NCI-H1105 treated with DMSO at 0.1 percent for 48 hours (cell line): ENCODE measurements at places on chromosomes 12 and 14.

GRCh38 chr14:92323916-92324818 is 1.2 kb downstream of the SLC24A4 start:
- no peak for DNase-seq

GRCh38 chr14:99181241-99181640 is 90.8 kb downstream of the BCL11B start:
- no peak for DNase-seq

DNA sequence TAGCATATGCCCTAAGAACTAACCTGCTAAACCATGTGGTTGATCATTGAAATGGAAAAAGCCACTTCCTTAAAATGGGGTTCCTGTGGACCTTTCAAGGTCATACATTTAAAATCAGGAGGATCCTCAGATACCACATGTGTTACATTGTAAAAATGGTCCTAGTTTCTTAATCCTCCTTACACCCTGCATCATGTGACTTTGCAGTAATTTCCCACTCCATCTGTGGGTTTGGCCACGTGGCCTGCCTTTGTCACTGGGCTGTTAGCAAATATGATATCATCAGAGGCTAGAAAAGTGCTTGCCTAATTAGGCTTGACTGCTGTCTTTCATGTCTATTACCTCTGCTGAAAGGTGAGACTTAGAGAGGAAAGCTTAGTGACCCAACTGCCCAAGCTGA is 70.7 kb downstream of the CMKLR1 start:
- no peak for DNase-seq

DNA sequence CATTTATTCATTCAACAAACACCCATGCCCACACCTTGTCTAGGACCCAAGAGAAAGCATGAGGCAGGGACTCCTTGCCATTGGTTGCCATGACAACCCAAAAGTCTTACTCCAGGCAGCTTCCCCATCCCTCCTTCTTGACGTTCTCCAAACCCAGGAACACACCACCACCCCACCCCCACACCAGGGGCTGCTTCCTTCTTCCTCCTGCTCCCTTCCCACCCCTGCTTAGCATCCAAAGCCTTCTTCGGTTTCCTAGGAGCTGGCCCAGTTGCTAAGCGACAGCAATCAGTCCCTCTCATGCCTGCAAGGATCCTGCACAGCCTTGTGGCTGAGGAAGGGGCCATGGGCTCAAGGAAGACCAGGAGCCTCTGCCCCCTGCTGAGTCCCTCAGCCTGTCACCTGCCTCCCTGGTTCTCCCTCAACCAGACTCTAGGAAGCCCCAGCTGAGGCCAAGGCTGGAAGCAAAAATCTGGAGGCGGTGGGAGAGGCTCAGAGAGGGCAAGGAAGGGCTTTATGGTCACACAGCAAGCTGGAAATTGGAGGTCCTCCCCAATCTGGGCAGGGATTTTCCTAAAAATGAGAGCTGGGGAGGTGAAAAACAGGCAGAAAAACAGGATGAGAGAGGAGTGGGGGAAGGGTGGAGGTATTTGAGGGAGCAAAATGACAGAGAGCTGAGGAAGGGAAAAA is 15.4 kb downstream of the RASAL1 start:
- DNase-seq, result no peak

- DNase-seq, result peak; percentile 78
Observed at GRCh38 chr14:56659964-56660551, 80.5 kb downstream of the TMEM260 start.

DNA sequence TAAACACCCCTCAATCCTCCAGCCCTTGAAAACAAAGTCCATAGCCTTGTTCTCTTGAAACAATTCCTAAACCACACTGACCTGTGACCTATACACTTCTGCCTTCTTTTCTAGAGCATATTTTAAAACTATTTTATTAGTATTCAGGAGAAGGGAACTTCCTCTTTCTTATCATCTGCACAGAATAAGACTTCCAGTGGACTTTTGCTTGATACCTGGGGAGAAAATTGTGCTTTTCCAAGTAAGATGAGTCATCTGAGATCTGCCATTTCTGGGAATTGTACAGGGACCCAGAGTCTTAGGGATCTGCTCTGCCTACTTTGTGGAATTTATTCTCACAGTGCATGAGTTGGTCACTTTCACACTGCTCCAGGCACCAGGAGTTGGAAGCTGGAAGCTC is 10.5 kb upstream of the WNT5B start:
- DNase-seq, result no peak

GRCh38 chr12:102439426-102440405 is 40.6 kb downstream of the IGF1 start:
- DNase-seq, result peak; percentile 16

- DNase-seq, result no peak
Observed at GRCh38 chr14:61570549-61571290, 124.6 kb upstream of the HIF1A start.

- DNase-seq, result no peak
Observed at GRCh38 chr14:75094896-75095295, 25.5 kb downstream of the ZC2HC1C start.

DNA sequence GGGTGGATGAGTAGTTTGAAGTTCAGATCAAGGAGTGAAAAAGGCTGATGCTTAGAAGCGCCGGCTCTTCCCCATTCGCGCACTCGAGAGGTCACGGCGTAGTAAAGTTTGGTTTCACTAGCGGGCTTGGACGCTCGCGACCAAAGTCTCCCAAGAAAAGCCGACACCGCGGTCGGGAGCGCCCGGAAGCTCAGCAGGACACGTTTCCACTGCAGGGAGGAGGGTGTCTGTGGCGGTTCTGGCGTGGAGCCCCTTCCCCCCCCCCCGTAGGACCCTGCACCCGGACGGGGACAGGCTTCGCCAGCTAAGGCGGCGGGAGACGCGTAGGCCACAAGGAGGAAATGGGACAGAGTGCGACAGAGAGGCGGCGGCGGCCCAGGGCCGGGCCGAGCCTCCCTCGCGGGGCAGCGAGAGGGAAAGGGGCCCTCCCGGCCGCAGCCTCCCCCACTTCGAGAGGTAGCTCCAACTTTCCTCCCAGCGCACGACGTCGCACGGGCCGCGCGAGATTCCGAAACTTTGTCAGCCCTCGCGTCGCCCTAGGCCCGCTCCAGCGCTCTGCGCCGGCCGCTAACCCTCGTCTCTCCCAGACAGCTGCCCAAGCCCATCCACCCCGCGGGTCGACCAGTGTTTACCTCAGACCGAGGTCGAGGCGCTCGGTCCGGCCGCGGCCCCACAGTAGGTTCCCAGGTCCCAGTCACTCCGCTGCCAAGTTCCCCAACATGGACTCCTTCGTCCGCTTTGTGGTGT is 480 bp downstream of the SCAF11 start:
- DNase-seq, result peak; percentile 75

- no peak for DNase-seq
Observed at GRCh38 chr14:21631084-21631483, 3.7 kb downstream of the OR10G2 start.

GRCh38 chr12:131547555-131547954 is 163.3 kb upstream of the SFSWAP start:
- no peak for DNase-seq

GRCh38 chr12:32706335-32707024 is 27.4 kb downstream of the DNM1L start:
- DNase-seq, result no peak

GRCh38 chr12:93422050-93422449 is 19.7 kb downstream of the UBE2N start:
- DNase-seq, result no peak

GRCh38 chr12:129844662-129845220 is 59.1 kb downstream of the TMEM132D start:
- DNase-seq, result no peak

DNA sequence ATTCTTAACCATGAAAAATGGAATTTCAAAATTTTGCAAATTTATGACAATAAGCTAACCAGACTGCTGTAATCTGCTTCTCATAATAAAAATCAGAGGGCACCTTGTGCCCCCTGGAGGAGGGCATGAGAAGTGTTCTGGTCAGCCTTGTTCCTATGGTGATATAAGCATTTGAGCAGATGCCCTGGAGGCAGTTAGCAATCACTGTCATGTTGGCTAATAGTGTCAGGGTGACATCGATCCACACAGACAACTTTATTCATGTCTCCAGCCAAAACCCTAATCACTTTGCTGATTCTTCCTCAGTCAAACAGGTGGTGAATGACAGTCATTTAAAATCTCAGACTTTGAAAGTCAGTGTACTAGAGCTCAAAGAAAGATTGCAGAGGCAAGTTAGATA is 943.0 kb downstream of the GALC start:
- peak; percentile 43 for DNase-seq

DNA sequence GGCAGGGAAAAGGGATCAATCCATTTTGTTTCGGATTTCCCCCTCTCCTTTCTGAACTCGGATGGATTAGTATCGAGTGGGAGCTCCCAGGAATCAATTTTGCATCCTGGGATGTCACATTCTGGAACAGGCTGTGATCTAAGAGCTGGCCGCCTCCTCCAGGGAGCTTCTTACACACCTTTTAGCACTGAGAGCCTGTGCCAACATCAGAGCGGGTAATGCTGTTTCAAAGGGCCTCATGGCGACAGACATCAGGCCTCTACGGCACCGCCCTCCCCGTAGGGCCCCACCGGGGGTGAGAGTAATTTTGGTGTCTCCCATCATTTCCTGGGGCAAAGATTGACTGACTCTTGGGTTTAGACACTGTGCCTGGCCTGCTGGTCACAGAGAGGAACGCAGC is 2.7 kb downstream of the GALNT9 start:
- no peak for DNase-seq

DNA sequence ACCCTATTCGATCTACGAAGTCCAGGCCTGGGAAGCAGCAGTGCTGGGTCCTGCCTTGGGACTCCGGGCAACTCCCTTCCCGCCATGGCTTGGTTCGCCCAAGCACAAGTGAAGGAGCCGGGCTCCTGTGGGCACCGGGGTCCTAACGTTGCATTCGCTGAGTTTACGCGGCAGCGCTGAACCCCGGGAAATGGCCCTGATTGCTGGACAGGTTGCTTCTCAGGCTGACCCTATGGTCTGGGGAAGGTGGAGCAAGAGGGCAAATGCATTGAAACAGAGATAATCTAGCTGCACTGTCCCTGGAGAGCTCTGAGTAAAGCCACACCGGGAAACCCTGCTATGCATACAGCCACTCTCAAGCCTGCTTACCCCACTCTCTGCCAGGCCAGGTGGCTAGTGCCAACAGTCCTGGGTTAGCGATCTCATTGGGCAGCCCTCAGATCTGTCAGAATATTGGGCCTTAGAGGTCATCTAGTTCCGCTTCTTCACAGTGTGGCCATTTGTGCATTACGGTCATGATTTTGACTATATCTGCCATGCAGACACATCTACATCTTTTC is 11.3 kb downstream of the SYNE3 start:
- no peak for DNase-seq

GRCh38 chr12:87047691-87048090 is 791.5 kb upstream of the MGAT4C start:
- DNase-seq, result no peak
